ENCODE measurements at places on chromosomes 5 and 9. TPM values are rescaled to one million over a fixed set of nuclear protein-coding genes. Genes with fewer than 3 reads are reported as not detected.

Gene ENTREP1
- polyA plus RNA-seq = 4.3 TPM

DNA sequence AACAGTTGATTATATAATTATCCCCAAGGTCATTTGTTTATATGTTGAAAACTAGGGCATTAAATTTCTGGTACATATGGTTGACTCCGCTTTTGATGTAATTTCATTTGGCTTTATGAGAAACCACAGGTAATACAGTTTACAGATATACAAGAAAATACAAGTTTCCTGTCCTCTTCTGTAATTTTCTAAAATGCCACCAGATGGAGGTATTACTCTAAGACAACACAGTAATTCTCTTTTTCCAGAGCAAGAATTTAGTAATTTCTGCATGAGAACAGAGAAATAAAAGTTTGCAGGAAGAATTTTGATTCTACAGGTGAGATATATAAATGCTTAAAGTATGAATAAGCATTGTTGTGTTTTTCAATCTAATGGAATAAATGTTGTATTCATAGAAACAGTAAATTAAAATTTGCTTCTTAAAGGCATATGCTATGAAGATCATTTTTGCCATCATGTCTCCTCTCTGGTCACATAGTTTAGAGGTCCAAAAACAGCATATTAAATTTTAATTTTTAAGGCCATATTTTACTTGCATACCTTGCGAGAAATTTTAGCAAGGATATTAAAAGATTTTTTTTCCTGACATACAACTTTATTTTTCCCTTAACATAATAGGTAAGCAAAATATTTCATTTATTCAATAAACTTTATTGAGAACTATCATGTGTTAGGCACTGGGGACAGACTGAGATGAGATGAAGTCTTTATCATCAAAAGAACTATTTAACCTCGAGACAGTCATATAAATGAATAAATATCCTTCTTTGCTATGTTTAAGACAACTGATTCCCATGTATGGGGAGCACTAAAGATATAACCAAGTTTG, 22.7 kb downstream of the CHD1 start:
- peak; percentile 80 for DNase-seq

DNA sequence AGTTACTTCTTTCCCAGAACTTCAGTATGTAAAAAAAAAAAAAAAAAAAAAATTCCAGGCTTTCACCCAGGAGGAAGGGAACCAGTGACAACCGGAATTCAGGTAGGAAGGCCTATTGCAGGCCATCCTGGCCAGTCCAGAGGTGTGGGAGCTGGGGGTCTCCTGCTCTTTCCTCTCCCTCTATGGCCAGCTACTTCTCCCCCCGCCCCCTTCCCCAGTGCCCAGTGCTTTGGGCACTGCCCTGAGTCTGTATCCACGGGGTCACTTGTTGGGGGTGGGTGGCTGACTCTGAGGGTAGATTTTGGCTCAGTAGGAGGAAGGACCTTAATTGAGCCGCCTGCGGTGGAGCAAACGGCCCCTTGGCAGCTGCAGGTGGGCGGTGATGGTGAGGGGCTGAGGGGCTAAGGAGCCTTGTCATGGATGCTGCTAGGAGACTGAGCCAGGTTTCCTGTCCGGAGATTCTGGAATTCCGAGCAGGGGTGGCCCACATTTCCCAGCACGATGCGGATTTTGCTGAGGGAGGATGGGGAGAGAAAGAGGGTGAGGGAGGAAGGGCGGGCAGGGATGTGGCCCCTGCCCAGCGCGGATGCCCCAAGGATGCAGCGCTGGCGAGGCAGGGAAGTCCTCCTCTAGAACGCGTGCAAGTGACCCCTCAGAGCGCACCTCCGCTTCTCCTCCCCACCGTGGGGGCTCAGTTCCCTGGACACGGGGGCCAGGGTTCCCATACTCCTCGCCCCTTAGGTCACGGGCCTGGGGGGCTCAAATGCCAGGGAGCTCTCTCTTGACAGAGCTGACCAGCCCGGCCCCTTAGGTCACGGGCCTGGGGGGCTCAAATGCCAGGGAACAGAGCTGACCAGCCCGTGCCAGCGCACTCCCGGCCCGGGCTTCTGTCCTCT, 1.2 kb upstream of the PHF2 start:
- DNase-seq = peak; percentile 20

GRCh38 chr5:144386315-144386714, 215.6 kb downstream of the KCTD16 start:
- DNase-seq = no peak

Gene AHRR
- polyA plus RNA-seq = 3.0 TPM

Data from brain (organoid and tissue), 16 donors.